ENCODE measurements at places on chromosomes 7 and 10.

DNA sequence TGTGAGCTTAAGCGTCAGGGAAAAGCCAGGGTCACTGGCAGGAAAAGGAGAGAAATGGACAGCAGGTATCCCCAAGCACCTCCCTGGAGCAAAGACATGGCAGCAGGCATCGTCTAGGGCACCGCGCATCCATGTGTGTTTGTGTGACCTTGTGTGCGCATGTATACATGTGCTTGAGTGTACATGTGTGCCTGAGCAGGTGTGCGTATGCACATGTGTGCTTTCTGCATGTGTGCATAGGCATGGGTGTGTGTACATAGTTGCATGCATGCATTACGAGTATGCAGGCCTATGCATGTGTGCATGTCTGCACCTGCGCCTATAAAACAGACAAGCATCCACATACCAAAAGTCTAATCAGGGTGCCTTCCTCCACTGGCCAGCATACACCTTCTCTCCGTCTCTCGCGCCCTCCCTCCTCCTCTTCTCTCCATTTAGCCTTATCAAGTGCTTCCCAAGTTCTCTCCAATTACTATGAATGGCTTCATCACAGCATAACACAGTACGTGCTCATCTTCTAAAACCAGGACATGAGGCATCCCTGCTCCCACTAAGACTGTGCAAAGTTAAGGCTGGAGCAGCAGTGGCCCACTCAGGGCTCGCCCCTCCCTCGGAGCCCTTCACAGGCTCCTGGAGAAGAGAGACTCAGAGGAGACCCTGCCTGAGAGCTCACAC is 30.6 kb downstream of the RASGEF1A start:
- DNase-seq: no peak

- DNase-seq: no peak
Measured at GRCh38 chr7:76343294-76343930, 15.4 kb downstream of the YWHAG start.

GRCh38 chr10:69437321-69438259 is 13.7 kb upstream of the TSPAN15 start:
- no peak for DNase-seq

GRCh38 chr7:90677486-90678404 is 81.6 kb downstream of the CDK14 start:
- DNase-seq: no peak

DNA sequence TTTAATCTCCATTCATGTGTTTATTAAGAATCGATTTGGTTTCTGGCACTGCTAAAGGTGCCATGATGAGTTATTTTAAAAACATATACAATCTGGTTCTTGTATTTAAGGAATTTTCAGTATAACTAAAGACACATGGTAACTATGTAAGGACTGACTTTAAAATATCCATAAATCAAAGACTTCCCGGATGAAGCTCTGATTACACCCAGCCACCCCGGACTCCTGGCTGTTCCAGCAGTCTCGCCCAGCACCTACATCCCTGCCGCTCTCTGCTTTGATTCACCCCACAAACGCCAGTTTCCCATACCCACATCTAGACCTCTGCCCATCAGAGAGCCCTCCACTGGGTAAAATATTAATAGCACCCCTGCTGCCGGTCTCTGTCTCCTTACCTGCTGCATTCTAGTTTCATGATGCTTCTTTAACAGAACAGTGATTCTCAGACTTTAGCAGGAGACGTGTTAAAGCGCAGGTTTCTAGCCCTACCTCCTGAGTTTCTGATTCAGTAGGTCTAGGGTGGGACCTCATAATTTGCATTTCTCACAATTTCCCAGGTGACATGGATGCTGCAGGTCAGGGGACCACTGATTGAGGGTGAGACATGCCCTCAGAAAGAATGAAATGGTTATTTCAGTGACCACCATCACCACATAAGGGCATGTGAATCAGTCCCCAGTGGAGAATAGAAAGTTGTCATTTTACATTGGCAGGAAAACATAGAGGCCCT is 185.7 kb downstream of the KIAA1217 start:
- no peak for DNase-seq

GRCh38 chr10:96374639-96374984 is 15.8 kb upstream of the OPALIN start:
- DNase-seq: peak; percentile 38

- no peak for DNase-seq
Measured at GRCh38 chr10:88782222-88782621, 20.3 kb upstream of the LIPM start.

DNA sequence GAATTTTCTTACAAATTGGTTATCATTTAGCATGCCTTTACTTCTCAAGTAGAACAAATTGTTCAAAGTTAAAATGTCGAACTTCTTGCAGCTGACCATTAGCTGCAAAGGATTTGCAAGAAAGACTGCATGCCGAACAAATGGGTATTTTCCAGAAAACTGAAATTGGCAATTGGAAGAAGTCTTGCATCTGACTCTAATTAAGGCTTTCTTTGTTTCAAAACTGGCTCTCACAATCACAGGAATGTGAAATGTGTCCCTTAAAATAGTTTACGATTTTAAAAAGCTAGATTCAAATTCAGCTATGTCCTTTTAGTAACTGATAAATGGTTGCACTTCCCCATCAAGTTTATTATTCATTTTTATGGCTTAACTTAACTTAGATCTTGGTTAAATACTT is 207.9 kb downstream of the ARL4A start:
- DNase-seq: no peak

- no peak for DNase-seq
Measured at GRCh38 chr7:149870701-149871483, 2.9 kb upstream of the ATP6V0E2 start.

GRCh38 chr7:99428972-99429566 is 9.5 kb downstream of the PTCD1 start:
- DNase-seq: no peak

GRCh38 chr10:48601789-48602188 is 3.1 kb downstream of the ARHGAP22 start:
- DNase-seq: no peak

DNA sequence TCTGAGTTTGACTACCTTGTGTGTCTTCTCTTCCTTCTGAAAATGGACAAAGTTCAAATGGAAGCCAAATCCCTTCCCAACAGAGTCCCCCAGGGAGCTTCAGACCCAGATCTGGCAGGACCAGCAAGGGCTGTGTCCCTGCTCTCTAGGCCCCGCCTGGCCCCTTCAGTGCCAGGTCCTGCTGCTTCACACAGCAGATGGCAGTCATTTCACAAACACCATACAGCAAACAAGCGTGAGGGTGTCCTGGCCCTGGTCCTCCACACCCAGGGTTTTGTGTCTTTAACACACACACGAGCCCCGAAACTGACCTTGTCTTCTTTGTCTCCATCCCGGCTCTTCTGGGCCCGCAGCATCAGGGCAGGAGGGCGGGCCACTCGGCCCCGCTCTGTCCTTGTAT is 145.0 kb downstream of the TCERG1L start:
- DNase-seq: no peak

- peak; percentile 86 for DNase-seq
Measured at GRCh38 chr10:119165171-119166117, at the start of gene SFXN4. TSS of gene SFXN4 (minus strand) at chr10:119165714. CDS start at chr10:119165647, 67 bp downstream.

DNA sequence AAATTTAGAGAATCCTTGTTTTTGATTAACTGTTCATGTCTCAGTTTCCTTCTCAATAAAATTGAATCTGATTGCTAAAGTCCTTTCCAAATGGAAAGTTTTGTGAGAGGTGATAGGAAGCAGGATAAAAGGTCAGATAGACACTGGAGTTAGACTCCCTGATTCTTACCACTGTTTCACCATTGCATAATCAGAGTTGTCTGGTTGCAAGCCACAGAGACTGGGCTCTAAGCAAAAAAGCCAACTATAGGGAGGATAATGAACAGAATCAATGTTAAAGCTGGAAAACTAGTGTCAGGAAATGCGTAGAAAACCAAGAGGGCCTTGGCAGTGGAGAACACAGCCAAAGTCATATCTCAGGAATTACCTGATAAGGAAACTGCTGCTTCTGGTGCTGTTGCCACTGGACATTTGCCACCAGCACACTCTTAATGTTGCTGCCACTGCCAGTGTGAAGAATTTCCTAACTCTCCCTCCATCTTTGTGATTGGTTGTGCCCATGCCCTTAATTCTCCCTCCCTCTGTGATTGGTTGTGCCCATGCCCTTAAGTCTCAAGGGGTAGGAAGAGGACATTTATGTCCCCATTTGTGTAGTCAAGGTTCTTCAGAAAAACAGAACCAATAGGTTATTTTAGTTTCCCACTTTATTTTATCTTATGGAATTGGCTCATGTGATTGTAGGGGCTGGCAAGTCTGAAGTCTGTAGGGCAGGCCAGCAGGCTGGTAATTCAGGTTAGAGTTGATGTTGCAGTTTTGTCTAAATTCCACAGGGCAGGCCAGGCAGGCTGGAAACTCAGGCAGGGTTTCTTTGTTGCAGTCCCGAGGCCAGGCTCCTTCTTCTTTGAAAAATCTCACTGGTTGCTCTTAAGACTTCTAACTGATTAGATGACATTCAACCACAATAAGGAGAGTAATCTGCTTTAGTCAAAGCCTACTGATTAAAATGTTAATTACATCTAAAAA is 639.0 kb downstream of the REEP3 start:
- no peak for DNase-seq

DNA sequence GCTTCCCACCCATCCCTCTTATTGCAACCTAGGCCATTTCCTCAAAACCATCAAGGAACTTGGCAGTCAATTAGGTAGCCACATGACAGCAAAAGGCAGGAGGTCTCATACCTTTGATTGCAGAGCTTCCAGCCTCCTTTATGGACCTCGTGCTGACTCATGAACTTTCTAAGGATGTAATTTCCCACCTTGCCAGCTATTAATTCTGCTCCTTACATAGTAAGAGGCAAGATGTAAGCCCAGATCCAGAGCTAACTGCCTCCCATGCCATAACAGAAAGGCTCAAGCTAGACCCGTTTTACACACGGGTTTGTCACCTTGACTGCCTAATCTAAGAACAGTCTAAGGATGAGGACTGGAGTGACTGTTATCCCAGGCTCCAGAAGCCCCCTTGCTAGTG is 565.7 kb downstream of the KCNMA1 start:
- no peak for DNase-seq

DNA sequence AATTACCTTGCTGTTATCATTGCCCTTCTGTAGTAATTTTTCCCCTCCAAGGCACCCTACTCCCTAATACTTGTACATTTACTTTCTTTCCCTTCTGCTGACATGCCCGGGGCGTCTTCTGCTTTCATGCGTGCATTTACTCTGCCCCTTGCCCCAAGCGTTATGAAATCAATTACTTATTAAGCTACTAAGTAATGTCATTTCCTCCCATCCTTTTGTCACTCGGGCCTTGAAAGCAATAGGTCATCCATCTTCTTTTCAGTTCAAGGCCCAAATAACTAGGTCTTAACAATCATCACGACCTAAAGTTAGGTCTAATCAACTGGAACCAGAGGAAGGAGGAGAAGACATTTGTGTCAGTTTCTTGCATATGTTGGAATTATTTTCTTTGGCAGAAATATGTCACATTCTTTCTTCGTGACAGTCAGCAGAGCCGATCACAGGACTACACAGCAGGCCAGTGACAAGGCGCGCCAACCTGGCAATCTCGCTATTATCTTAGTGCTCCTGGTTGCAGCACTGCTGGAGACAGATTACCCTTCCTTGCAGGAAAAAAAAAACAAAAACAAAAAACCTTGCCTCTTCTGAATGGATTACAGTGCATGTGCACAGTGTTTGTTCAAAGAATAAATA is 179.2 kb downstream of the RELN start:
- no peak for DNase-seq

- no peak for DNase-seq
Measured at GRCh38 chr10:114081911-114082583, 38.4 kb downstream of the ADRB1 start.

- DNase-seq: peak; percentile 10
Measured at GRCh38 chr10:65571011-65571570, 1354.7 kb upstream of the LRRTM3 start.

DNA sequence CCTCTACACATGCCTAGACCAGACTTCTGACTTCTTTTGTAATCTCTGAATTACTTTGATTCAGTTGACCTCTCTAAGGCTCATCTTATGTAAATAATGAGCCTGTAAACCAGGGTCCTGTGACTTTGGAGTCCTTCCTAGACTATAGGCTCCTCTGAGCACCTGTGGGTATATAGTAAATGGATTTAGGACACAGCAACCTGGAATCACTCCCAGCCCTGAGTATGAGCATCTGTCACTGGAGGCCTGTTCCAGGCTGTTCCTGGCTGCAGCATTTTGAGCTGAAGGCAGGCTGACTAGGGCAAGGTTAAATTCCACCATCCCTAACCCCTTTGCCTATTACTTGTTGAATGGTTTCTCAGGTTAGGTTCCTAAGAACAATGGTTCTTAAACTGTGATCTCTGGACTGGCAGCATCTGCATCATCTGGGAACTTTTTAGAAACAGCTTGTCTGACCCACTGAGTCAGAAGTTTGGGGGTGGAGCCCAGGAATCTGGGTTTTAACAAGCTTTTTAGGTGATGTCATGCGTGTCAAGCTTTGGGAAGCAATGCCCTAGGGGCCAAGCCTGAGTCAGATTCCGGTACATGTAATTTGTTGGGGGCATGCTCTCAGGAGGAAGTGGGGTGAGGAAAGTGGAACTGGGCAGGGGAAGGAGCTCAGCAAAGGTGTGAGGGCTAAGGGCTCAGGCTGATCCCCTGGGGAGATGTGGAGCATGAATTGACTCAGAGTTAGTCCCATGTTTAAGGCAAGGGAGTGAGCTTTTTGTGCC is 28.2 kb downstream of the MINDY4 start:
- no peak for DNase-seq

DNA sequence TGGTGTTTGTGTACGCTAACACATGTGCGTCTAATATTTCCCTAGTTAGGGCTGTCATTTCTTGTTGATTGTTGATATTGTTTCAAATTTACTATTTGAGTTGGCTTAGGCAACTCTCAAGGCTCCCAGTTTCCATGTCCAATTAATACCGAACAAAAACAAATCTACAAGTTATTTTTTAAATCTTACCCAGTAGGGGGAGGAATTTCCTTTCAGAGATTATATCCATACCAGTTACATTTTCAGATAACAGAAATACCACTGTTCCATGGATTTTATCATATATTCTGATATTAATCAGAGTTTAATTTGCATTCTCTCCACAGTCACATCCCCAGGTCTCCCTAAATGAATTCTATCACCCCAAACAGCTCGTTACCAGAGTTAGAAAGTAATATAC is 7.2 kb upstream of the AKR1B10 start:
- DNase-seq: no peak

GRCh38 chr7:56079450-56080185 is 13.1 kb downstream of the PHKG1 start:
- DNase-seq: no peak

- DNase-seq: peak; percentile 38
Measured at GRCh38 chr7:149692557-149692982, 80.8 kb downstream of the ZNF467 start.

DNA sequence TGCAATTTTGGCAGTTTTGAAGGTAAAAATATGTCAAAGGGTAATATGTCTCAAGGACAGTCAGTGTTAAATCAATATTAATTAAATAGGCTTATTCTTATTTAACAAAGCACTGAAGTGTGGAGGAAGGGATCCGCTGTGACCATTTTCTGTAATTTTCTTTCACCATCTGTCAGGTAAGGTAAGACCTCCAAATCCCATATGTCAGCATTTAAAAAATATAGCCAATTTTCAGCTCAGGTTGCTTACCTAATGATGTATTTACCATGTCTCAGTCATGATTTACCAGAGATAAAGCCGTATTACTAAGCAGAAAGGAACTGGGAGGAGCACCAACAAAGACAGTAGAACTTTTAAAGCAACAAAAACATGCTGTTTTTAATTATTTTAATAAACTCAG is 683.9 kb downstream of the CCSER2 start:
- no peak for DNase-seq

Data from iPS-NIHi11 (cell line).